ENCODE measurements at places on chromosomes 5 and 9.

GRCh38 chr9:2248768-2249265 lies 233.7 kb downstream of the SMARCA2 start:
- DNase-seq: no peak

- no peak for DNase-seq
Observed at GRCh38 chr5:54457094-54457862, 1.8 kb downstream of the HSPB3 start.

GRCh38 chr9:95770653-95771131 lies 104.8 kb upstream of the ERCC6L2 start:
- no peak for DNase-seq

DNA sequence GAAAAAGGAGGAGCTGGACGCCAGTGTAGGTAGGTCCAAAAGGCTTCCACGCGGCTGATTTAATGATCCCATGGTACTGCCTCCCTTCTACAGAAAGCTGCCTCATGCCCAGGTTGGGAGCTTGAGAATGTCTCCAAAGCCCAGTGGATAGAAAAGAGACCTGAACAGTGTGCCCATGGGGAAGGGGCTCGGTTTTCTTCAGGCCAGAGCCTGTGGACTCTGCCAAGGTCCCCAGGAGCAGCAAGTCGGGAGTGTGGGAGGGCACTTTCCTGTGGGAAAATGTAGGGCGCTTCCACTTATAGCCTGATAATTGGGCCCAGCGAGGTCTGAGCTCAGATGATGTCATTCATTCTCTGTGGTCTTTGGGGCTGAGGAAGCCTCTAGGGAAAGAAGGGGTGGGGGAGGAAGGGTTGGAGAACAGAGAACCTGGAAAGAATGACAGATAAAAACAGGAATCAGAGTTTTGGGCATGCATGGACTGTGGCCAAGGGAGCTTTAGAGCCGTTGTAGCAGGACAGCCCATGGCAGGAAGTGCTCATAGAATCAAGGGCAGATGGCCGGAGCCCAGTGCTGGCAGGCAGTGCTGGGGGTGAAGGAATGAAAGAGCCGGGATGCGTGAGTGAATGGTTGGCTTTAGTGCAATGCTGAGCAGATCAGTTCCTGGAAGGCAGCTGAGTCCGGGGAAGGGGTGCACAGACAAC lies 42.5 kb upstream of the SH3PXD2B start:
- DNase-seq: peak; percentile 38

GRCh38 chr5:134582281-134582680 lies 50.3 kb downstream of the SAR1B start:
- no peak for DNase-seq

- DNase-seq: no peak
Observed at GRCh38 chr9:130927995-130928900, 10.8 kb downstream of the FIBCD1 start.

DNA sequence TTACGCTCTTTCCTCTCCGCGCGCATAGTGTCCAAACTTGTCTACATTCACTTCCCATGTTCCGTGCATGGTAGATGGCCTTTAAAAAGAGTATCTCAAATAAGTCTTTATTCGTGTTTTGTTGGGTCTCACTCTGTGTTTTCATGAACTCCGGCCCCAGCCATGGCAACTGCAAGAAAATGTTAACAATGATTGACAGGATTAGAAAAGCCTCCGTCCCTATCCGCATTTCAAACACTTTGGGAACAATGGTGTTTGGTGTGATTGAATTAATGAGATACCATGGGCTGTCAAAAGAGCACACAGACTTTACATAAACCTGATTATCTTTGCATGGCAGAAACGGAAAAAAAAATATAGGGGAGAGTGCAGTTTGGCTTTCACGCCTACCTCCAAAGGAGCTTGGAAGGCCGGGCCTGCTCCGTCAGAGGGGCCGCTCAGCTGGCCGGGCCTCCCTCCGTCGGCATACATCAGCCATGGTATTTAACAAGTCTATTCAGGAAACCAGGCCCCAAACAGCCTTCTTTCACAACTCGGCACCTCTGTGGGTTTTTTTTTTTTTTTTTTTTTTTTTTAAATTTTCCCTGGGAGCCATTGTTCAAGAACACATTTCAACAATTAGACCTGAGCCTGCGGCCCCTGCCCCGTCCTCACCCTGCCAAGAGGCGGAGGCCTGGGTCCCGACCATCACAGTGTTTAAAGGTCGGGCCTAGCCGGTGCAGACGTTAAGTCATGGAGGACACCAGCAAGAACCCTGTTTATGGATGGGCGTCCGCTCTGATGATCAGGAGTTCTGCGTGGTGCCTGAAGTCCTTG lies 323.8 kb upstream of the IRX4 start:
- no peak for DNase-seq

DNA sequence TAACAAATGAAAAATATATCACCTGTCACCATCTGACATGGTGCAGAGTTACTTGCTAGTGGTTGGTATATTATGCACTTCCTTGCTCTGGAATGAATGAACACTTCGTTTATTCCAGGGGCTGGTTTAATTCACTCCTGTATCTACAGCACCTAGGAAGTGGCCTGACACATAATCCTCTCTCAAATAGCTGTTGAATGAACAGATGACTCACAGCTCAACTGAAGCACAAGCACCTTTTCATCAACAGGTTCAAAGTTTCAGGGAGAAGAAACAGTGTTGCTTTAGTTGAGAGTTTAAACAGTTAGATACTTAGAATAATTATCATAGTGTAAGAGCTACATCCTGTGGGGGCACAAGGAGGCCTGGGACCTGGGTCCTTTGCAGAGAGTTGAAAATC lies 135.0 kb upstream of the DAP start:
- no peak for DNase-seq

DNA sequence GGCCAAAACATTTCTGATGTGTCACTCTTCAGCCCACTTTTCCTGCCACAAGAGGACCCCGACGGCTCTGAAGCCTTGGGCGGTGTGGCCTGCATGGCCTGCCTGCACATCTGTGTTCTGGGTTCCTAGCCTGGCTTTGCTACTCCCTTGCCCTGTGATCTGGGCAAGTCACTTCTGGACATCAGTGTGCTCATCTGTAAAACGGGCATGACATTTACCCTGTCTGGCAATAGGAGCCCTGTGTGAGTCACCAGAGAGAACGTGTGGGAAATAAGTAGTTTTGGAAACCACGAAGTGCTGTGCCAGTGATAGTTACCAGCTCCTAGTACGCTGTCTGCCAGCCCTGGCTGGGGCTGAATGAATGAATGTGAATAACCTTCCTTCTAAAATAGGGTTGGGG lies 90.8 kb downstream of the MACROH2A1 start:
- no peak for DNase-seq

- DNase-seq: no peak
Observed at GRCh38 chr9:117775591-117775990, 71.4 kb downstream of the TLR4 start.

DNA sequence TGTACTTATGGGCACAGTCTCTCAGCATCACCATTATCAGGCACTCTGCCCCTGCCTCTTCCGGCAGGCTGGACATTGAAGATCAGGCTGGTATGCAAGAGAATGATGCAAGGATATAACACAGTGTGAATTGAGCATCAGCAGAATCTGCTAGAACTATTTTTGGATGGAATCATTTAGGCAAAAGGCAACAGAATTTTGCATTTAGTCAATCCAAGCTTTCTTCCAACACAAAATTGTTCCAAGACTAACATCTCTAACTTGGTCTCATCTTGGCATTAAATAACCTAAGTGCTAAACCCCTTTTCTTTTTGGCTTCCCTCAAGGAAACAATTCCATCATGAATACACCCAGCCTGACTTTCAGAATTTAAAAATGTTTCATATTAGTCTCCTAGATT lies 339.9 kb downstream of the PRELID2 start:
- no peak for DNase-seq

- no peak for DNase-seq
Observed at GRCh38 chr9:35757226-35757891, 3.3 kb upstream of the MSMP start.

GRCh38 chr9:19430201-19430760 lies 21.5 kb downstream of the ACER2 start:
- DNase-seq: no peak

DNA sequence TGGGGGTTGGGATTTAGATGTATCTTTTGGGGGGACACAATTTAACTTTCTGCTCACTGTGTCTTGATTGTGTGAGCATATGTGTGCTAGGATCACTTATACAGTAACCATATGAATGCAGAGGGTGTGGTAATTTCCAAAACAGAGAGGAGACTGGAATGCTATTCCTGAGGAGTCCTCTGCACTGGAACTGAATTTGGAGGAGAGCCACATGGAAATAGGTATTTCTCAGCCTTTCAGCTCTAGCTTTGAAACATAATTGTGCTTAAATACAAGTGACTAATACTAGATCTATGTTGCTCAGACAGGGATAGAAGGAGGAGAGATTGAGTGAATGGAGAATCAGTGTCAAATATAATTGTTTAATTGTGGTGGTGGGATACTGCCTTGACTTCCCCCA lies 45.5 kb downstream of the FOCAD start:
- no peak for DNase-seq

- no peak for DNase-seq
Observed at GRCh38 chr9:18020121-18020745, 441.4 kb downstream of the SH3GL2 start.

DNA sequence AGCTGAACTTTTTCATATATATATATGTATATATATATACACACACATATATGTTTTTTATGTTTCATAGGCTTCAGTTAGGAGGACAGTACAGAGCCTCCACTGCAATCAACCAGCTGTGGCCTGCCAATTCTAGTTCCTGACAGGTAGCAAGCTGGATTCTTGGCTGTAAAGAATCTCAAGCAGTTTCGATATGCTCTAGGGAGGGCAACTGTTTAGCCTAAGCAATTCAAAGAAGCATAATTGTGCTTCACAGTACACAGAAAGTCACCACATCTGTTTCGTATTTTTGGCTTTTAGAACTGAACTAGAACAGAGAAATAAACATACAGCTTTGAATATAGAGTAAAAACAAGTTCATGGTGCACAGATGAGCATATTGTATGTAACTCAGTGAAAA lies 152.4 kb upstream of the ARRDC3 start:
- no peak for DNase-seq

- DNase-seq: no peak
Observed at GRCh38 chr5:152556784-152557183, 151.7 kb upstream of the NMUR2 start.

GRCh38 chr9:73575101-73576060 lies 423.7 kb downstream of the ANXA1 start:
- no peak for DNase-seq

GRCh38 chr9:98927724-98928123 lies 16.0 kb upstream of the COL15A1 start:
- no peak for DNase-seq

- DNase-seq: peak; percentile 47
Observed at GRCh38 chr9:130960522-130961378, 21.7 kb upstream of the FIBCD1 start.

- DNase-seq: no peak
Observed at GRCh38 chr9:120926397-120926928, at the start of gene TRAF1. Gene TRAF1, minus strand, starts transcription at chr9:120926796. Its CDS starts 721 bp downstream, at chr9:120926075.

GRCh38 chr9:130187523-130187846 lies 15.3 kb downstream of the NCS1 start:
- no peak for DNase-seq

- DNase-seq: no peak
Observed at GRCh38 chr5:24712947-24713346, 68.2 kb upstream of the CDH10 start.

DNA sequence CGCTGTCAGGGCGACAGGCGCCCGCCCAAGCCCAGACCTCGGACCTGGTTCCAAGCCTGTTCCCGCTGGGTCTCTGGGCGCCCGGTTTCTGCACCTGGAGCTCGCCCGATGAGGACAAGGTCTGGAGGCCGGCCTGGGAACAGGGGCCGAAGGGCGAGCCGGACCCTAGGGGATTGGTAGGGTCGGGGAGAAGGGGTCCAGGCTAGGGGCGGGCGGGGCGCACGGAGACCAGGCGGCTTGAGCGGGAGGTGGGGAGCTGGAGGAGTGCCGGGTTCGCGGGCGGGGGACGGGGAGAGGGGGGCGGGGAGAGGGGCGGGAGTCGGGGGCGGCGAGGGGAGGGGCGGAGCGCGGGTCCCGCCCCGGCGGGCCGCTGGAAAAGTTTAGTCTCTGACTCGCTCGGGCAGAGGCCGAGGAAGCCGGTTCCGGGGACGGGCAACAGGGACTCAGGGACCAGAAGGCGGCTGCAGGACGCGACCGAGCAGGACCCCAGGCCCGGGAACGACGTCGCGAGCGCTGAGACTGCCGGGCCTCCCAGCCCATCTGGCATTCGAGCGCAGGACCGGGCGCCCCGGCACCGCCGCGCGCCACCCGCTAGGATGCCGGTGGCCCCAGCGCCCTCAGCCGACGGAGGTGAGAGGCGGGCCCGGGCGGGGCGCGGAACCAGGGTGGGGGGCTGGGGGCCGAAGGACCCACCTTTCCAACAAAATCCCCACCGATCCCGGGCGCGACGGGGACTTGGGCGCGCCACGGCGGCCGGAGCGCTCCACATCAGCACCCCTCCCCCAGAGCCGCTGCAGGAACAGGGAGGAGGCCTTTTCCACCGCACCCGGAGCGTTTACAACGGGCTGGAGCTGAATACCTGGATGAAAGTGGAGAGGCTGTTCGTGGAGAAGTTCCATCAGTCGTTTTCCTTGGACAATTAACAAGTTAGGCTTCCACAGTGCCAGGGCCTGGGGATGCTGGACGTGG lies at the start of gene S1PR3:
Gene S1PR3 (plus strand): TSS at position 403 of the 969 bp plus-strand sequence. CDS start 9,733 bp downstream, outside the sequence.
- DNase-seq: no peak

GRCh38 chr5:18745042-18745987 lies 1111.1 kb downstream of the TAF11L14 start:
- DNase-seq: no peak

DNA sequence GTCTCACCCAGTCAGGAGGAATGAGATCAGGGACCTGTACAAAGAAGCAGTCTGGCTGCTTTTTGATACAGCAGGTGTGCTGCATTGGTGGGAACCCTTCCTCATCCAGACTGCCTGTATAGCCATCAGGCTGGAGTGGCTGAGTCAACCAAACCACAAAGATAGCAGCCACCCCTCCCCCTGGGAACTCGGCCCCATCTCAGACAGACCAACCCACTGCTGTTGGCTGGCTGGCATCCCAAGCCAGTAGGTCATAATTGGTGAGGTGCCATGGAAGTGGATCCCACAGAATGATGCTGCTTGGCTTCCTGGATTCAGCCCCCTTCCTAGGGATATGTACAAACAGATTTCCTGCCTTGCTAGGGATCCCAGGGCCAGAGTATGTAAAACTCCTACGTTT lies 60.9 kb downstream of the YTHDC2 start:
- DNase-seq: no peak

DNA sequence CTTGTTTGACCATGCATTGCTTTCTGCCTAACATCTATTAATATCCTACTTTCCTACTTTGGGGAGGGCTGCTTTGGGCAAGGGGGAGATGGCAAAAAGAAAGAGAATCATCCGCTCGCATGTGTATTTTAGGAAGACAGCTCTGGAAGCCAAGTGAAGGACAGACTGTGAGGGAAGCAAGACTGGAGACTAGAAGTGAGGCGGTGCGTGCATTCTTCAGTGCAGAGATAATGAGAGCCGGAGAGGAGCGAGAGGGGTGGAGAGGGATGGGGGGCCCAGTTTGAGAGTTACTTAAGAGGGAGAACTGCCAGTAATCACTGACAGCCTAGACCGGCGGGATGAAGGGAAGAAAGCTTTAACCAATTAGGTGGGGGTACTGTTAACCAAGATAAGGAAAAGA lies 151.7 kb upstream of the RAPGEF1 start:
- DNase-seq: no peak

Data from posterior cingulate gyrus (tissue), 11 donors.